ENCODE measurements at places on chromosomes 4 and X.

DNA sequence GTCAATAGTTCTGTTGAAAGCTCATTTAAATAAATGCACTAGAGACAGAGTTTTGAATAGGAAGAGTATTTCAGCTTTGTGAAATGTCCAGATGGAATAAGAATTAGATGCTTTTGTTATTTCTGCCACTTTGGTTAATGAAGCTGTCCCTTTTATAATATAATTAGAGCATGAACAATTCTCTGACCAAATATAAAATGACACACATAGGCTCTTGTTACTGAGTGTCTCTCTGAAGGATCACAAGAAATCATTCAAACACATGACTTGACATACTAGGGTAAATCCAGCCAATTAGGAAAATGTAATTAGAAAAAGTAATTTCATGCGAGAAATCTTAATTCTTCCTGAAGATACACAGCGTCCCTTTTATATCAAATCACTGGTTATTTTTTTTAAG is 68.4 kb upstream of the DDIT4L start:
- DNase-seq: no peak

GRCh38 chrX:13732246-13733067 is 2.0 kb downstream of the TRAPPC2 start:
- no peak for DNase-seq

GRCh38 chr4:53925050-53925605 is 139.3 kb downstream of the CHIC2 start:
- DNase-seq: no peak

GRCh38 chr4:185282968-185283367 is 73.6 kb downstream of the SNX25 start:
- no peak for DNase-seq

DNA sequence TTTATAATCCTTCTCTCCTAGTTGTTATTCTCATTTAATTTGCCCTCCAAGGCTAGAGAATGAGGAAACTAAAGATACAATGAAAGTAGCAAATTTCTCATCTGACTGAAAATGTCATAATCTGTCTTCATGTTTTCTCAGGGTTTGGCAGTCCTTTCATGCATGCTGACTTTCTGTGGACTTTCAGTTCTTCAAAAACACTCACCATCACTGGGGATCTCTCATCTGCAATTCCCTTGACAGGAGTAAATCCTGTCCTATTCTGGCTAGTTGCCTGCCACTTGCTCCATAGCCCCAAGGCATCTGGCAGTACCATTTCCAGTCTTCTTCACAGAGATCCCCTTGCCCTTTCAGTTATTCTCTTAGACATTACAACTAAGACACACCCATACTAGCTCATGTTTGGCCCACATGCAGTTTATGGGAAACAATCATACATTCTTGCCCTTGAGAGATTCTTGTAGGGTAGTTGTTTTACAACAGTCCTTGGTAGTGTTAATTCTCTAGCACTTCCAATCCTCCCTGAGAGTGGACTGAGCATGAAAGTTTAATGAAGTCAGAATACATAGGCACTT is 449.7 kb upstream of the KLHL4 start:
- DNase-seq: no peak

All from SK-N-DZ (cell line).